Activated CD8-positive, alpha-beta memory T cell treated with anti-CD3 and anti-CD28 coated beads for 1 hour (primary cell): ENCODE measurements at places on chromosomes 5 and 9.

GRCh38 chr5:142827934-142828576 lies 57.9 kb downstream of the ARHGAP26 start:
- no peak for DNase-seq

GRCh38 chr9:33437898-33438297 lies 9.5 kb downstream of the AQP3 start:
- DNase-seq, result no peak

DNA sequence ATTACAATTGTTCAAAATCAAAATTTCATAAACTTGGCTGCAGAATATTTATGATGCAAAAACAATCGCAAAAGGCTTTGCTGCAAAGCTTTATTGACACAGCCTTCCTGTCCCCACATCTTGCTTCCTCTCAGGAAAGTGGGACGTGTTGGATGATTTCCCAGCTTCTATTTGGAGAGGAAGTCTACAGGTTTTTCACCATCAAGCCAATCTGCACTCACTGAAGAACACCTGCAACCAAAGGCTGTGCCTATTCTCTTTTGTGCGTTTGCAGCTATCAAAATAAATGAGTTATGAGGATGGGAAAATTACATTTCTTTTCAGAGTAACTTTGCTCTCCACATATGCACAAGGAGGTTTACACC lies 214.4 kb downstream of the PLK2 start:
- DNase-seq, result no peak

DNA sequence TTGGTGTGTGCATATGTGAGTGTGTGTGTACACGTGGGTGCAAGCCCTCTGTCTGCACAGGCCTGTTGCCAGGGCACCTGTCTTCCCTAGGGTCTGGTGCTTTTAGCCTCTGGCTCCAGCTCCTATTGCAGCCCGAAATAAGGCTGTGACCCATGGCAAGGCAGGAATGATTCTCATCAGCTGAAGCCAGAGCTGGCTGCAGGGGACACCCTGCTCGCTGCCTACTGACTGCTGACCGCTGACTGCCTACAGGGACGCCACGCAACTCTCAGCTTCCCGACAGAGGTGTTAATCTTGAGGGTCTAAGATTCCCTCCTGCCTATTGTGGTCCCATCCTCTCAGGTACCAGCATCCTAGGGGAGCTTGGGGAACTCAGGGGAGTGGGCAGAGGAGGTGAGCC lies at the start of gene MYOZ3:
TSS of gene MYOZ3 (plus strand) at position 166 of the 400 bp plus-strand sequence. CDS start 1,691 bp downstream, outside the sequence.
- no peak for DNase-seq

DNA sequence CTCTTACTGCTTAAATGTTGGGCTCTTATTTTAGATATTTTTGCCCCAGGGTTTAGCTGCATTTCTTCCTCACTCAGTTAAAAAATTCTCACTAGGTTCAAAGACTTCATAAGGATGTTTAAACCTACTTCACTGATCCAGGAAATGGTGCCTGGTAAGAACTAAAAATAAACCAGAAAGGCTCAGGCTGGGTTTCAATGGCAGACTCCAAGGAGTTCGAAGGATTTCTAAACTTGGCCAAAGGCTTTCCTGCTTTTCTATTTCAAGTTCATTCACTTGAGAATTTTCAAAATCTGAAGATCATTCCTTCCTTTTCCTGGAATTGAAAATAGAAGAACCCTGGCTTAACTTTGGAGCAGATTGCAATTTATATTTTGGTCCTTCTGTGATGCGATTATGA lies 193.0 kb upstream of the MAP1B start:
- no peak for DNase-seq

DNA sequence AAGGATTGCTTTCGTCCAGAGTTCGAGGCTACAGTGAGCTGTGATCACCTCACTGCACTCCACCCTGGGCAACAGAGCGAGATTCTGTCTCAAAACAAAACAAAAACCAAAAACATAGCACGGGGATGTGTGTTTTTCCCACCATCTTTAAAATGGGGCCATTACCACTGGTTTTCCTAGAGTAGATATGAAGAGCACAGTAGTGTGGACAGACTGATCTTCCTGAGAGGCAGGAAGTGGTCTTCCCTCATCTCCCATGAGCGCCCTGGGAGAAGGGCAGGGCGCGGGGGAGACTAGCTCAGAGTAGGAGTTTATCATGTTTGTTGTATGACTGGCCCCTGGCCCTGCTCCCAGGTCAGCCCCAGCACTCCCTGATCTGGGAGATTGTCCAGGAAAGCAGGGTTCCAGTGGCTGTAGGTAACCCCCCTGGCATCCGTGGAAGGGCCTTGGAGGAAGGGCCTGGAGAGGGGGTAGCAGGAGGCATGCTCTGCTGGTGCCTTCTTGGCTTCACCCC lies 2.3 kb downstream of the SUSD3 start:
- DNase-seq, result no peak

GRCh38 chr5:74243634-74244033 lies 396.9 kb downstream of the ENC1 start:
- no peak for DNase-seq

GRCh38 chr9:89731262-89732182 lies 126.7 kb downstream of the GADD45G start:
- no peak for DNase-seq

GRCh38 chr5:83360573-83360972 lies 111.0 kb upstream of the VCAN start:
- no peak for DNase-seq

GRCh38 chr5:135308752-135309151 lies 90.3 kb downstream of the MACROH2A1 start:
- no peak for DNase-seq

- no peak for DNase-seq
These were observed 77.9 kb downstream of the HMCN2 start for GRCh38 chr9:130343445-130343918.

GRCh38 chr5:169429044-169429443 lies 128.1 kb upstream of the SLIT3 start:
- DNase-seq, result no peak

GRCh38 chr9:124139001-124139400 lies 118.7 kb upstream of the NEK6 start:
- no peak for DNase-seq

- DNase-seq, result no peak
These were observed 266.6 kb downstream of the SMARCA2 start for GRCh38 chr9:2281803-2282185.

GRCh38 chr5:67358186-67358585 lies 161.6 kb upstream of the CD180 start:
- no peak for DNase-seq

DNA sequence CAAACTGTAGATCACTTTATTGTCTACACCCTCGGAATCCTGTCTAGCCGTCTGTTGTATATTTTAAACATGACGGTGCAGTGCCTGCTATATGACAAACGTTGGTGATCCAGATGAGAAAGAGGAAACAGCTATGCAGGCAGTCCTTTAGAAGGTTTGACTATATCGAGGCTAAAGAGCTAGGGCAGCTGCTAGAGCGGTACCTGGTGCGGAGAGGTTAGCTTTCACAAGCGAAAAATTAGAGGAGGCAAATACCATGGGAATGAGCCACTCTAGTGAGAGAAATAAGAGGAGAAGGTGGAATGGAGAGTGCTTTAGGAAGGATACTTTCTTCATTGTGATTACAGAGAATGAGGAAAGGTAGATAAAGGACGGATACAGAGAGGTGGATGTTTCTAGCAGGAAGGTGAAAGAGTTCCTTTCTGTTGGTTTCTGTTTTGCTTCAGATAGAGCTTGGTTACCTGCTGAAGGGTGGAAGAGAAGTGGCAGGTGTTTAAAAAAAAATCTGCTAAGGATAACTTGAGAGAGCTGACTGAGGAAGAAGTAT lies 959 bp upstream of the FBXL17 start:
- no peak for DNase-seq

GRCh38 chr5:155049569-155050383 lies 36.2 kb downstream of the KIF4B start:
- DNase-seq, result no peak

DNA sequence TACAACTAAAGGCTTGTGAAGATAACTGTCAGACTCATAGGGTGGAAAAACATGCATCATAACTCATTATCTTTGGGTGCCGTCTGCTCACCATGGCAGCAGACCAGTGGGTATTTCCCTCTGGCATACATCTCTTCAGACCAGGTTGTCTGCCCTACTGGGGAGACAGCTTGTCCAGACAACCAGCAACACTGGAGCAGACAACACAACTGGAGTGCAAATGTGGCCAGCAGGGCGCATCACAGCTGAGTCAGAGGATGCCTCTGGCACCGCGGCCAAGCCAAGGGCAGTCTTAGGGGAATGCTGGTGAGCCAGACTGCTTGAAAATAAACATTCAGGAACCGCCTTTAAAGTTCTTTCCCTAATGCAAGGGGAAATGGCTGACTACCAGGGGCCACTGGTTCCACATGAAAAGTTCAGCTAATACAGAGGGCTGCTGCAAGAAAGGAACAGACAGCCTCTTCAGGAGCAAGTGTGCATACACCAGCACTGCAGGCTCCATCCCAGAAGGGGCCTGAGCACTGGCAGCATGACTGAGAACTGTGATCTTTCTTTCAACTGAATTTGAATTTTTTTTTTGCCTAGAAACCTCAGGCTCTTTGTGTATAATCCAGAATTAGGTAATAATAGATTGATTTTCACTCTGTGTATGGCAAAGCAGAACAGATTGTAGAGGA lies 77.3 kb downstream of the MAMDC2 start:
- no peak for DNase-seq

GRCh38 chr5:5751987-5752386 lies 329.5 kb downstream of the ICE1 start:
- no peak for DNase-seq

DNA sequence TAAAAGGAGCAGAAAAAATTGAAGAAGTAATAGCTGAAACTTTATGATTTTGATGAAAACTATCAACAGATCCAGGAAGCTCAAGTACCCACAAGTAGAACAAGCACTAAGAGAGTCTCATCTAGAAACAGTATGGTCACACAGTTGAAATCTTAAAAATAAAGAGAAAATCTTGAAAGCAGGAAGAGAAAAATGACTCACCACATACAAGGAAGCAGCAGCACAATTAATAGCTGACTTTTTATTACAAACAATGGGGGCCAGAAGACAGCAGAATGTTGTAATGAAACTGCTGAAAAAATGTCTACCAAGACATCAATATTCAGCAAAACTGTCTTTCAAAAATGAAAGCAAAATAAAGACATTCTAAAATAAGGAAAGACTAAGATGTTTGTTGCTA lies 1108.3 kb upstream of the DMAC1 start:
- no peak for DNase-seq

DNA sequence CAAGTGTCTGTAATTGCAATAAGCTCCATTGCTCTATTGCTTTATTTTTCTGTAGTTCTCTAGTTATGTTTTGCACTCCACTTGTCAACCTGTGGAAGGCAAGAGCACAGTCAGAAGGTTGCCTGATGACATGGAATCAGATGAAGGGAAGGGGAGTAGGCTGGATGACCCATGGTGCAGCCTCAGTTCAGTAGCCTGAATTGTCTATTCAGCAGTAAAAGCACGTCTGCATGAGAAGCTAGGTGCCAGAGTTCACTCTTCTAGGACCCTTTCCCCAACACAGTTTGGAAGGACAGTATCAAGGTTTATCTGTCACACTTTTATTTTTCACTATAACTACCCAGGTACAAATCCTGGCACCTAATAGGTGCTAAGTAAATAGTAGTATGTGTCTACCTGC lies 39.3 kb downstream of the SLC44A1 start:
- no peak for DNase-seq
